ENCODE measurements at places on chromosomes 3 and 15. TPM values are rescaled to one million over a fixed set of nuclear protein-coding genes. Genes with fewer than 3 reads are reported as not detected.

DNA sequence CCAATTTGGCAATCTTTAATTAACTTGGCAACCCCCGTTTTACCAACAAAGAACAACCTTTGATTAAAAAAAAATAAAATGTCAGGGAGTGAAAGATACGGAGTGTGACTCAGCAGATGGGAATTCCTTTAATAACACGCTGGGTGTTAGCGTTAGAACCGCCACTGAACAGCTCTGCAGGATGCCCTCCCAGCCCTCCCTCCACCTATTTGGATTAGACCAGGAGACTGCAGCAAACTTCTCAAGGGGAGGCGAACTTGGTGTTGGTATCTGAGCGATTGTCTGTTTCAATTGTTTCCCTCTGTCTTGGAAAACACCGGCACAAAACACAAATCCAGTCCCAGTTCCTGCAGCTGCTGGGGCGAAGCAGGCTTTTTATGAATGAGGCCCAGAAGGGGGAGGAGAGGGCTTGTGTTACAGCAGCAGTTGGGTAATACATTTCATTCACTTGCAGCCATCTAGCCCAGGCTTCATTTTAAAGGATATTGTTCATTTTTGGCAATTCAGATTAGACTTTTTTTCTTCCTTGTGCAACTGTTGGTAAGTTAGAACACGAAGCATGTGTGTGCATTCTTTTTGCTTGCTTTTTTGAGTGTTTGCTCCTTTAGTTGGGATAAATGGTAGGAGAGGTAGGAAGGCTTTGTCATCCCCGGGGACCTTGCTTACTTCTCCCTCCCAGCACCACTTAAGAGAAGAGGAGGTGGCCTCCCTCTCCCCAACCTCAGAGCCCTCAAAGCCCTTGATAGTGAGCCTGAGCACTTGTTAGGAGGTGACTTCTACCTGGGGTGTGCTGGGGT is 152.3 kb downstream of the IGF1R start:
- DNase-seq = peak; percentile 98

DNA sequence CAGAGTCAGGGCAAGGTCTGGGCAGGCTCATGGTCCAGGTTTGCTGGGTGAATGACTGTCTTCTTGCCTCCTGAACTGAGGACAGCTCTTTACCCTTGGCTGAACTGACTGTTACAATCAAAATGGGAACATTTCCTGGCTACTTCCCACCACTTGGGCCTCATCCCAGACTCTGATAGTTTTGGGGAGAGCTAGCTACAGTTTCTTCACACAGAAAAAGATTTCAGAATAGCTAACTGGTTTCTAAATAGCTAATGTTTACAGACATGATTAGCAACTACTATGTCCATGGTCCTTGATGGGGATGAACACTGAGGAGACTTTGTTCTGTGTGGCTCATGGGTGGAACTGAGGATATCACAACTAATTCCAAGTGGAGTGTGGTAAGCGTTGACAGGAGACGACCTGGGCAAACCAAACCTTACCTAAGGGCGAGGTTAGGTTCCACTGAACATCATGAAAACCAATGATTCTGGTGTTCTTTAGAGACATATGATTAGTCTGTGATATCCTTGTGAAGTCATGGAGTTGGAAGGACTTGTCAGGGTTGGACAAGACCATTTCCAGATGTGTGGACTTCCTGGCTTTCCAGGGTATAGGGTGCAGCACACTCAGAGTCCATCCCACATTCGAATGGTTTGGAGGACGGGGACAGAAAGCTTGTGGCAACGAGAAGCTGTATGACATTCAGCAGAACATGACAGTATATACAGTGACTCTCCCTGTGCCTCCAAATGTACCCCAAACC is 7.3 kb downstream of the ALPK3 start:
- DNase-seq = no peak

- DNase-seq = no peak
Measured at GRCh38 chr3:3799173-3800079, at the start of gene LRRN1. Gene LRRN1 (plus strand): TSS chr3:3799431. CDS start chr3:3844642, 45,211 bp downstream.

GRCh38 chr3:3288255-3288654 is 108.8 kb upstream of the CRBN start:
- no peak for DNase-seq

DNA sequence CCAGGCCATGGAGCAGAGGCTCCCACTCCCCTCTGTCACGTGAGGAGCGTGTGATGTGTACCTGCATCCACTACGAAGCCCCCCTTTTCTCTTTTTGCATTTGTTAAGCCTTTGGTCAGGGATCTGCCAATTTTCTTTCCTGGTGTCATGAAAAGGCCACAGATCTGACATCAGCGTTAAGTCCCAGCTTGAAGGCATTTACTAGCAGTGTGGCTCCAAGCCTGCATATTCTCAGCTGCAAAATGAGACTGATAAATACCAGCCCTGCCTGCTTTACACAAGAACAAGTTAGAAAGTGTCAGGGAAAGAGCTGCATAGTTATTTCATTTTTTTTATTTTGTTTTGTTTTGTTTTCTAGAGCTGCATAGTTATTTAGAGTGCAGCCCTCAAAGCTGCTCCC is 2.3 kb upstream of the ANKRD63 start:
- no peak for DNase-seq

Gene C15orf62
- 0.38 TPM for total RNA-seq
